Liver (tissue), 10 donors: ENCODE measurements at places on chromosomes 12 and 14. TPM values are rescaled to one million over a fixed set of nuclear protein-coding genes. Genes with fewer than 3 reads are reported as not detected.

GRCh38 chr12:30806989-30807694 lies 52.4 kb upstream of the CAPRIN2 start:
- no peak for DNase-seq

- no peak for DNase-seq
Measured at GRCh38 chr12:20429852-20430251, 61.5 kb downstream of the PDE3A start.

DNA sequence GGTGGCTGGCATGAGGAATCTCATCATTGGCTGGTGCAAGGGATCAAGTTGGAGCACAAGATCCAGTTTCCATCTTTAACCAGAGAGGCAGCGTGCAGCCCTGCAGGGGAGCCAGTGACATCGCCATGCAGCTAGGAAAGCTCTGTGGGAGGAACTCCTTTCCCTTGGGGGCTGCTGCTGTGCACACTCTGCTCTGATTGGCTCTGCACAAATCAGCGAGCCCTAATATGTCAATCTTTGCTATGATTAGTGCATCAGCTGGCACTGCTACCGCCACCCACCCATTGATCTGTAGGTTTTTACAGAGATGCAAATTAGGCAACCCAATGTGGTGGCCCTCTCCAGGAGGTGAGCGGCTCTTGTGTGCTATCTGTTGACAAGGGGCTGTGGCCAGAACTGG lies 262.6 kb downstream of the PCNX1 start:
- DNase-seq: no peak

GRCh38 chr14:41950428-41951151 lies 343.9 kb downstream of the LRFN5 start:
- no peak for DNase-seq

The CLEC4D gene
- polyA plus RNA-seq: 0.08 TPM

- DNase-seq: no peak
Measured at GRCh38 chr12:22396735-22397134, 62.2 kb upstream of the ST8SIA1 start.
